ENCODE measurements at places on chromosomes 3 and 15.

DNA sequence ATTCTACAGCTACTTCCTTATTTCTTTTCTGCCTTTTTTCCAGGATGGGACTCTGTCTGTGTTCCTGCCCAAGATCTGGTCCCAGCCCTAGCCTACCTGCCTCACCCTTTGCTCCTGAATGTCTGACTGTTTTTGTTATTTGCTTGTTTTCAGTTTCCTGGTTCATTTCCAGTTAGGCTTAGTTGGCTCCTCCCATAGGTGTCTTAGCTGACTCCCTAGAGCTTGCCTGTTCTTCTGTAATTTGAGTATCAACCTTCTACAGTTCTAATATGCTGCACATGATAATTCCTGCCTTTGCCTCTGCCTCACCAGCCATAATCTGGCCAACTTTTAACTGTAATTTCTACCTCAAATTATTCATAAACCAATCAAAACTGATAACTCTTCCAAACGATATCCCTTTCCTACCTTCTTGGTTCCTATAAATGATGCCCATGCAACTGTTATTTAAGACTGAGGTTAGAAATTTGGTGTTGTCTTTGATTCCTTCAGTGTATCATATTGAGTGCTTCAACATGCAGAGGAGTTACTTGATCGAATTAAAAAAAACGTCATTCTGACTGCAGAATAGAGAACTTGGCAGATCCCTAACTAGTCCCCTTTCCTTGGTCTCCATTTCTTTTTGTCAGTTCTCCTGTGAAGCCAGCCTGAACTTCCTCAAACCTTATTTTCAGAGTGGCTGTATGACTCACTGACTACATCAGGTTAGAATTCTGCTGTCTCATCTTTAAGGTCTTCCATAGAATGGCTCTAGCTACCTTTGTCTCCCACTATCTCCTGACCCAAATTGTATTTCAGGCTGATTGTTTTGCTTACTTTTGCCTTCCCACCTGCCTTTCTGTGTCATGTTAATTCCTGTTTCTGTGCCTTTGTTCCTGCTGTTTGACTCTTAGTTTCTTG, 8.4 kb downstream of the GOLM2 start:
- no peak for DNase-seq

DNA sequence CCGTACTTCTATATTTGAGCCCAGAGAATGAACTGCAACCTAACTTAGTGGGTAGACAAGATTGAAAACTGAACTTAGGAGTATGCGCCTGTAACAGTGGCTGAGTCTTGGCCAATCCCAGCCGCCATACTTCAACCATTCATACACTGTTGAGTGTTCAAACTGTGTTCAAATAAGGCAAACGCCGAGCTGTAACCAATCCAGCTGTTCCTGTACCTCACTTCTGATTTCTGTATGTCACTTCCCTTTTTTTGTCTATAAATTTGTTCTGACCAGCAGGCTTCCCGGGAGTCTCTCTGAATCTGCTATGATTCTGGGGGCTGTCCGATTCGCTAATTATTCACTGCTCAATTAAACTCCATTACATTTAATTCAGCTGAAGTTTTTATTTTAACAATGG, 58.6 kb upstream of the TPM1 start:
- no peak for DNase-seq

DNA sequence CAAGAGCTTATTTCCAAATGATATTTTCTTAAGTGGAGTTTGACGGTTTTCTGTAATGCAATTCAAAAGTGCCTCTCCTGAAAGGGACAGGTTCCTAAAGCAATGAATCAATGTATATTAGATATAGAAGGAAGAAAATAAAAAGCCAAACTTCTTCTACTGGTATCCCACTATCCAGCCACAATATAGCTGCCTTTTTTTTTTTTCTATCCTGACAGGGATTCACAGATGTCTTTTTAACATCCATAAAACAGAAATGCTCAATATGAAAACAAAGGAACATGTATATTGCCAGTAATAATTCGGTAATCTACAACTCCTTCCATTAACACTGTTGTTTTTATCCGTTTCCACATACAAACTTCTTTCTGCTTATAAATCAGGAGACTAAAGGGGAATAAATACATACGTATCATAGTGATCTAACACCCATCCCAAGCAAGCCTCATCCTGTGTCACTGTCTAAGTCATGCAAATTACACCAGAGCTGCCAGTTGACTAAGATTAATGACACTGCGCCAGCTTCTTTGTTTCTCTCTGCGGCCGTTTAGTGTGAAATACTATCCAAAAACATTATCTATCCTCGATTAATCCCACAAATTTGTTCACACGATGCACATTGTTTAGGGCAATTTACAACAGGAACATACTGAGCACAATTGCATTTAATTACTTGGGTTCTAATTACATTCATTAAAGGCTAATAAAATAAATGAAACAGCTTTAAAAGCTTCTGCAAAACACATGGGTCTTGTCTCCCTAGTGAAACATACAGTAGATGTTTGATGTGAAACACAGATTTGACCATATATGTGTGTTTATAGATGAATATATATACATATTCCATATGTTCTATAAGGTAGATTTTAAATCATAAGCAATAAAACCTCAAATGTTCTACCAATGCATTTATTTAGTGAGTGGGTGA, 51.9 kb upstream of the CDIN1 start:
- DNase-seq, result no peak

- no peak for DNase-seq
Measured at GRCh38 chr3:117507958-117508357, 798.4 kb downstream of the TUSC7 start.

GRCh38 chr3:95655363-95655986, 1158.9 kb upstream of the EPHA6 start:
- no peak for DNase-seq

DNA sequence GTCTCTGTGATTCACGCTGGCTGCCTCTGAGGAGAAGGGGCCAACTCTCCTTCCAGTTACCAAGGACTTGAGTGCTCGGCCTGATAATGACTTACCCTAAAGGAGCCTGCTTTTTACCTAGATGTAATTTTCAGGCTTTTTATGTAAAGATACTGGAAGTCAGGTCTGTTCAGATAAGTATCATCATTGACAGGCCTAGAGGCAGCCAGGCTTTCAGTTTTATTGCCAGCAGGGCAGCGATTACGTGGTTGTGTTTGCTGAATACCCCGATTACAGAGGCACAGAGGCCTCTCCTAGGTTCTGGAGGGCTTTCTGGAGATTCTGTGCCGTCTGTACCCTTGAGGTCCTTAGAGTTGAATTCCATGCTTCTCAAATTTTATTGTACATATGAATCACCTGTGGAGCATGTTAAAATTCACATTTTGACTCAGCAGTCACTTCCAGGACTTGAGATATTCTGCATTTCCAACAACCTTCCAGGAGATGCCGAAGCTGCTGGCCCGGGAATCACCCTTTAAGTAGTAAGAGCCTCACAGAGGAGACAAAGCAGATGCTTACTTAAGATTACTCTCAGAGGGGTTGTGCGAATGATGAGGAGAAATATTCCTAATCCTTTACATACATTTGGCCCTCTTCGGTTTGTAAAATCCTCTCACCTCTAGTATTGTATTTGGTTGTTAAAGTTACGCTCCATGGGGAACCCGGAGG, 160.1 kb upstream of the BHLHE40 start:
- no peak for DNase-seq

GRCh38 chr3:101255441-101255840, 64.9 kb downstream of the IMPG2 start:
- no peak for DNase-seq

DNA sequence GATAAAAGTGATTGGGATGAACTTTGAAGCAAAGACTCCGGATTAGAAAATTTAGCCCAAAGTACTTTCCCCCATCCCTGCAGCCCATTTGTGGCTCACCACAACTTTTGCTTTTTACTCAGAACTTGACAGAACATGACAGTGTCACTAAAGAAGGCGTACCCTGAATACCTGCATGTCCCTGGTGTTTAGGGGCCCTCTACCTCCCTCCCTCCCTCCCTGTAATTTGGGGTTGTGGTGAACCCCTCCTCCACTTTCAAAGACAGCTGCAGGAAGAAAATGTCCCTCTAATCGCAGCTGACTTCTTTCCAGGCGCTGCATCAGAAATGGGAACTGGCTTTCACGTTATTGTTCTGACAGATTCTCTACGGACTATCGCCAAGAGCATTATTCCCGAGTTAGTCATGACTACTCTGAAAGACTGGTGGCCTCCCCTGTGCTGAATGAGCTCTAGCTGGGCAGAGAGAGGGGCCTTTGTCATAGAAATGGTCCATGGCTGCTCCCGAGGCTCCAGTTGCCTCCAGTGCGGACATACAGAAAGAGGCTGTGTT, 93.2 kb upstream of the ARHGEF3 start:
- DNase-seq, result peak; percentile 46

DNA sequence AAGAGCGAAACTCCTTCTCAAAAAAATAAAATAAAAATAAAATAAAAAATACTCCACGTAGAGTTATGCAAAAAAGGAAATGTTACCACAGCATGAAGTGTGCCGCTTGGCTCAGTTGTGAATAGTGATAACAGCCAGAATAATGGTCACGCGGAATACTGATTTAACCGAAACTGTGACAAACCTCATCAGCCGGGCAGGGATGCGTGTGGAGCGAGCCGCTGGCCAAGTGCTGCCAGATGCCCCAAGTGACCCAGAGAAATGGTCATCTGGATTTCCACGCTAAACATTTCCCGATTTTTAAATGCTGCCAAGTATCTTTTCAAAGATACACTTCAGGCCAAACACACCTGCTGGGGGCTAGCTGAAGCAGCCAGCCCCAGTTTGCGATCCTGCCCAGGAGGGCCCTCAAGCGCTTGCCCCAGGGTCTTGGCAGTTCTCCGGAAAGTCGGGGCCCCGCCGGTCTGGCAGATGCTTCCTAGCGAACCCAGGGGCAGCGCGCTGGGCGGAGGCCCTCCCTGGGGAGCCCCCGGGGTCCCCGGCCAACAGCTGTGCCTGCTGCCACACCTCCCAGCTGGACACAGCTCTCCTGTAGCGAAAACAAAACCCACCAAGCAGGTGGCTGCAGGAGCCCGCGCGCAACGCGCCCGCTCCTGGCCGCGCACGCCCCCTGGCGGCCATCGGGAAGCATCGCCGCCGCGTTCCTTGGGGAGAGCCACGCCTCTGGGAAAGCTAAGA, 35.1 kb downstream of the CMTM6 start:
- DNase-seq, result peak; percentile 82

DNA sequence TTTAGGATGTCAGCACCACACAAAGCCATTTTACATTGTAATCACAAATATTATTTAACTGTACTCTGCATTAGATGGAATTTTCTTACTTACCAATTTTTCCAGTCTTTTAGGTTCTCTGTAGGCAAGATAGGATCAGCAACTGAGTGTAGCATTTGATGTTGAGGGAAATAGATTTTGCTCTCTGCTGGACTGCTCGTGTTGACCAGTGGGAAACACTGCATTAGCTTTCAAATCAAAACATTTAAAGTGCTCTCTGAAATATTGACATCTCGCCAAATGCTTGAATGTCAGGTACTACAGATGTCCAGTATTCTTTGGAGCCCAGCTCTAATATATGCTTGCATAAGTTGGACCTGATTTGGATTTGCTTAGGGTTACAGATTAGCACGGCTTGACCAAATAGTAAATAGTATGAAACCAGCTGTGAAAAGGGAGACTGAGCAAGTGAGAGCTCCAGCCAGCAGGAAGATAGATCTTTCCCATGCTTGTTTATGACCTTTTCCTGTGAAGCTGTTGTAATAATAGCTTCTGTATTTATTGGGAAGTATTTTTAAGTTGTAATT, 29.5 kb downstream of the P2RY14 start:
- no peak for DNase-seq

DNA sequence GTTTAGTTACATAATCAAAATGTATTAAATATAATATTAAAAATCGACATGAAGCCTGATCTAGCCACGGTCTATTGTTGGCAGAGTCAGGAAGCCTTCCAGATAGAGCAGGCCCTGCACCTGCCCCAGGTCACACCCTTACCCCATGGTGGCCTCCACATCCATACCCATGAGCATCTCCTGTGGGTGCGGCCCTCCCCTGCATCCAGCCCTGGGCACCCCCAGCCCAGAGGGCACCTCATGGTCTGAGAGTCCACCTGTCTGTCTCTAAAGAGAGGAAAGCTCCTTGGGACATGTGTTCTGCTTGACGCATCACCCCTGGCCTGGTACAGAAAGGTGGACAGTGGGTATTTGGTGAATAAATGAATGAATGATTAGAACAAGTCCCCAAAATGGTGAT, 37.2 kb upstream of the CSPG4 start:
- DNase-seq, result no peak

All from stimulated activated naive CD8-positive, alpha-beta T cell treated with anti-CD3 and anti-CD28 coated beads, Interleukin-15, amount 100 ng/mL, for 72 hours (primary cell).